ENCODE measurements at places on chromosomes 3 and 15.

GRCh38 chr3:66153481-66154443, 67.0 kb upstream of the SLC25A26 start:
- DNase-seq, result no peak

DNA sequence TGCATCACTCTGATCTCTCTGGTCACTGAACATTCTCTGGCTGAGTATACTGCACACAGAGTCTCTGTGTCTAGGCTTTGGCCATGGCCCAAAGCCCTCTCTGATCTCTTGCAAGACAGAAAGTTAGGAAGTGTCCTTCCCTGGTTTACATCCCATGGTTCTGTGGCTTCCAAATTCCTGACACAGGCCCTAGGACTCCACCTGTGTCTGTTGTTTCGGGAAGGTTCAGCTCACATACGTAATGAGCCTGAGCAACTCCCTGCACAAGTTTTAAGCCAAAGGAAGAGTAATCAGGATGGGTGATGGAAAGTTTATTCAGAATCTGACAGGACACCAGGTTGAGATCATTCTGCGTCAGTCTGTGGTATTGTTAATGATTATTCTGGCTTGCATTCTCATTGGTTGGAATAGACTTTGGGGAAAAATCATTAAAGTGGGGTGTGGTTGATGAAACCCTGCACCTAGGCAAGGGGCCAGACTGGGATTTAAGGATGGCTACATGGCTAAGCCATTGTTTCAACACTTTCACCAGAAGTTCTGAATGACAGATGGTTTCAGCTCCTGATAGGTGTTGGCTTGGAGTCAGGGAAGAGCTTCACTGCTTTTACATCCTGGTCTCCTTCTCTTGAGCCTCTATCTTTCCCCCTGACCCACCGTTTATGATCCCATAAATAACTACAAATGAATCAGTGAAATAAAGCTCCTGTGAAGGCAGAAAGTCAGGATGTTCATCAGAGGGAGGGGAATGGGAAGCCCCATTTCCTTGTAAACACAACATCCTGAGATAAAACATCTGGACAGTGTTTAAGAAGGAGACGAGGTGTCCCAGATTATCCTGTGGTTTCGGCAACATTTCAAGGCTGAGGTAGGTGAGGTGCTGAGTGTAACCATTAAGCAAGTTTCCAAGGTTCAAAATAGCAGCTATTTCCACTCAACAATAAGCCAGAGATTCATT, 14.1 kb downstream of the LCMT2 start:
- no peak for DNase-seq

DNA sequence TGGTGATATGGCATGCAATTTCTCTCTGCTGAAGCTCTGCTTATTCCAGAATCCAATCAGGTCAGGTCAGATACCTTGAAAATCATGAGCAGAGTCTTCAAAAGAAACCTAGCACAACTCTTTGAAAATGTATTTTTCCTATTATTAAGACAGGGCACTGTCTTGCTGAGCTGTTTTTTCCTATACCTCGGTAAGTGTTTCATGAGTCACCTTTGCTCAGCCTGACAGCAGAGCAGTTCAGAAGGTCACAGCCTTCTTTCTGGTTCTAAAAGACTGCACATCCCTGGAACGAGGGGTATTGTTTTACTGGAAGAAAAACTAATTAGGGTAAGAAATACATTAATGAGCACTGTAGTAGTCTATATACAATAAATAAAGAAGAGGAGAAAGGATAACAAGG, 422.0 kb downstream of the SOX2 start:
- DNase-seq, result no peak

- DNase-seq, result no peak
Observed at GRCh38 chr3:156151824-156152428, 31.5 kb downstream of the KCNAB1 start.

Data from T-helper 22 cell (primary cell).